ENCODE measurements at places on chromosomes 7 and 10.

DNA sequence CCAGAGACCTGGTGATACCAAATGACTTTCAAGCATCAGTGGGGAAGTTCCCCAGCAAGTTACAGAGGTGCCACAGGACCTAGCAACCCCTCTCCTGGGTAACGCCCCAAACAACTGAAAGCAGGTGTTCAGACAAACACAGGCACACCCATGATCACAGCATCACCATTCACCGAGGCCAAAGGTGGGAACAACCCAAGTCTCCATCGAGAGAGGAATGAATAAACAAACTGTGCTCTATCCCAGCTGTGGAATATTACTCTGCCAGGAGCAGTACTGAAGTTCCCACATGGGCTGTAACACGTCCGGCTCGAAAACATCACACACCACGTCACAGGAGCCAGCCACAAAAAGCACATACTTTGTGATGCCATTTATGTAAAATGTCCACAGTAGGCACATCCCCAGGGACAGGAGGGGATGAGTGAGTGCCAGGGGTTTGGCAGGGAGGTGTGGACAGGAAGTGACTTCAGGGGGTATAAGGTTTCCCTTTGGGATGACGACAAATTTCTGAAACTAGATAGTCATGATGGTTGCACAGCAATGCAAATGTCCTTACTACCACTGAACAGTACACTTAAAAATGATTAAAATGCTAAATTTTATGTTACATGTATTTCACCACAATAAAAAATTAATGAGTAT, 222.8 kb downstream of the TNS3 start:
- peak; percentile 51 for DNase-seq

DNA sequence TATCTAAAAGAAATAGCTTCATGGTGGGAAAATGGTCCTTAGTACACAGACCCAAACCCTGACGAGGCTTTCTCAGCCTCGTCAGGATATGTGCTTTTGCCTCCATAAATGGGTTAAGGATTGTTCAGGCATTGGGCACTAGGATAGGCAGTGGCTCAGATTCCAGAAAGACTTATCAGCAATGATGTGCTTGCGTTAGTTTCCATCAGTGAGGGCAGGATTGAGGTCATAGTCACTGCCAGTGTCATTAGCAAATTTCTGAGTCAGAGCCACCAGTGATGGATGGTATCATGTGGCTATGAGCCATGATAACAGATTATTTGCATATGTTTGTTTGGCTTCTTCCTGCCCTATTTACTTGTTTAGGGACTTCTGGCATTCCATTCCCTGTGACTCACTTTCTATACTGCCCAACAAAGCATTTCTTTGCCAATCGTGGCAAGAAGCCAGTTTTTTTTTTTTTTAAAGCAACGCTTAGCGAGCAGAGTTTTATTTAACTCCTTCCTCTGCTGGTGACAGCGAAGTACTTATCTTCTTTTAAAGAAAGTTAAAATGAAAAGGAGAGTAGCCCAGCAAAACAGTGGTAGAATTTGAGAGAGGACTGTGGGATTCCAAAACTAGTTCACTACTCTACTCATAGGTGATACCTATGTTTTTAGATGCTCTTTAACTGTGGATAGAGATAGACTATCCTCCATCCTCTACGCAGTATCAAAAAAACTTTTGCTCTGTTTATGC, 44.4 kb downstream of the MYPN start:
- DNase-seq: peak; percentile 98

DNA sequence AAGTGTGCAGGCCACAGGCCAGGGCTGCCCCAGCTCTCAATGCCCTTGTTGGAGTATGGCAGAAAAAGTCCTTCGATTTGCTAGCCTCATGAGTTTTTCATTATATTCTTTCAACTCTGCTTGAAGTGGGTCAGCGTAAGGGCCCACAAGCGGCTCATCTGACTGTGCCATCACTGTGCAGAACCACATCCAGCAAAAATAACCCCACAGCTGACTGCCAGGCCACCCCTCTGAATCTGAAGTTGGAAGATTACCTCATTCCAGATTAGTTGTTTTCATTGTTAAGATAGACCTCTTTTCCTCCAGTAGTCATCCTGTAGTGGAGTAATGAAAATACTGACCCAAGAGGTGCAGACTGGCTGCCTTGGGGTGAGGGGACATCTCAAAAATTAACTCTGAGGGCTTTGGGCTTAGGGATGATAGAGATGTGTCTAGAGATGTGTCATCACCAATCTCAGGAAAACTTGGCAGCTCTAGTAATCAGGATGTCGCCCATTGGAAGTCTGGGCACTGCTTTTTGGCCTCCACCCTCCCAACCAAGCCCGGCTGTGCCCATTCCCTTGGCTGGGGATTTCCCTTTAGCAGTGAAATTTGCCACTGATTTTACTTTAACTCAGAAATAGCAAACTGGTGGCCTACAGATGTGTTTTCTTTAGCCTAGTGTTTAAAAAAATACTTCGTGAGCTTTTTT, 164.3 kb downstream of the LCOR start:
- DNase-seq: peak; percentile 21

- no peak for DNase-seq
These were observed 17.6 kb downstream of the ANXA11 start for GRCh38 chr10:80187465-80188409.

GRCh38 chr7:92158660-92159575, 20.0 kb downstream of the LRRD1 start:
- DNase-seq: peak; percentile 88

- no peak for DNase-seq
These were observed 67.8 kb upstream of the PCBD1 start for GRCh38 chr10:70956029-70956759.

DNA sequence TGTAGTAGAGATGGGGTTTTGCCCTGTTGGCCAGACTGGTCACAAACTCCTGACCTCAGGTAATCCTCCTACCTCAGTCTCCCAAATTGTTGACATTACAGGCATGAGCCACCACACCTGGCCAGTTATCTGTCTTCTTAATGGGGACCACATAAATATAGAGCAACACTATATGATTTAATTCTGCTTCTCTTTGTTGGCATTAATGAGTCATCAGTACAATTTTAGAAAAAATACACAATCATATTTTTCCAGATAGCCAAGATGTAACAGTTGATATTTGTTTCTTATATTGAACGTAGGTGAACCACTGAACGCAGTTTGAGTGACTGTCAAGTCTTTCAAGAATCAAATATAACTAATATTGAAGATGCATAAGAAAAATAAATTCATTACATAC, 48.5 kb downstream of the LCOR start:
- DNase-seq: no peak

- DNase-seq: no peak
These were observed 28.5 kb upstream of the DPYSL4 start for GRCh38 chr10:132158122-132158741.

- peak; percentile 36 for DNase-seq
These were observed 95.3 kb downstream of the CPED1 start for GRCh38 chr7:121083790-121084251.

DNA sequence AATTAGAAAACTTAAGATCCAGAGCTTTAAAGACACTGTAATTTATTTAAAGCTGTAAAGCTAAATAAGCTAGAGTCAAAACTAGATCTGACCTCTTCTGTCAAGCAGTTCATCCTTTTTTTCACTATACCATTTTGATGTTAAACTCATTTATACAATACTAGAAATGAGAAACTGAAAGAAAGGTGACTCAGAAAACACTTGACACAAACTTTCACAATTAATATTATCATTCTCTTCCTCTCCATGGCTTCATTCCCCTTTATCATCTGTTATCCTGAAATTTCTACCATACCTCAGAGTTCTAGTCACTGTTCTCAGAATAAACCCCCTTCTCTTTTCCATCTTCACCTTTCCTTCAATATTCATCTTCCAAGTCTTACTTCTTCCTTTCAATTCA, 1.3 kb downstream of the FIGNL1 start:
- DNase-seq: no peak

DNA sequence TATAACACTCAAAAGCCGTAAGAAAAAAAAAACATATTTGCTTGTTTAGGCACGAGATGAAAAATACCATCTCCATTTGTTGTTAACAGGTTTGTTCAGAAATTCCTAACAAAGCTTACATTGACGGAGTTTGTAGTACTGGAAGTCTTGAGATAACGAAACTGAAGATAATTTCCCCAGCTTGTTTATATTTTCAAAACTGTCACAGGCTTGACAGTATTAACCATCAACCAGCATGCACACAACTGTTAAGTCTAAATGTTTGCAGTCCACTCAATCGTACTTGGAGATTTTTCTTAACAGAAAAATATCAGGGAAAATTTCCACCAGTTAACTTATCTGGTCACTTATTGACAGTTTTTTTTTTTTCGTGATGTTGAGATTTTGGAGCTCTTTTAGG, 68.5 kb downstream of the ITGA8 start:
- no peak for DNase-seq

- DNase-seq: no peak
These were observed at the start of gene CHAT for GRCh38 chr10:49613882-49614241. Gene CHAT, plus strand, starts transcription at chr10:49614037. Its CDS starts 153 bp downstream, at chr10:49614190.

DNA sequence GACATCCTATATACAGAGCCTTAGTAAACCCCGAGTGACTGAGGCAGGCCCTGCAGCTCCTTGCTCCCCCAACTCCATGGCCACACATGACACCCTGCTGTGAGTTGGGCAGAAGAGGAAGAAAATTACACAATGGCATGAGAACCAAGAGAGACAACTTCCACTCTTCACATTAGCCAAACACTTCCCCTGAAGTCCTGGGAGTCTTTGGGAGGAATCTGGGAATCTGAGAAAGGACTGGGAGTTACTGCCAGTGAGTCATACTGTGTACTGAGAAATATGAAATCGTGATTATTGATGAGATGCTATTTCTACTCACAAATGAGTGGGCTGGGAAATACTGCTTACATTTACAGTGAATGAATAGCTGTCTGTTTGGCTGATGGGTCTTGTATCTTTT, 116.6 kb downstream of the SPAG6 start:
- peak; percentile 58 for DNase-seq

GRCh38 chr7:721619-722248, 4.8 kb upstream of the DNAAF5 start:
- no peak for DNase-seq

- no peak for DNase-seq
These were observed 956 bp upstream of the KLHDC10 start for GRCh38 chr7:130069179-130069977.

DNA sequence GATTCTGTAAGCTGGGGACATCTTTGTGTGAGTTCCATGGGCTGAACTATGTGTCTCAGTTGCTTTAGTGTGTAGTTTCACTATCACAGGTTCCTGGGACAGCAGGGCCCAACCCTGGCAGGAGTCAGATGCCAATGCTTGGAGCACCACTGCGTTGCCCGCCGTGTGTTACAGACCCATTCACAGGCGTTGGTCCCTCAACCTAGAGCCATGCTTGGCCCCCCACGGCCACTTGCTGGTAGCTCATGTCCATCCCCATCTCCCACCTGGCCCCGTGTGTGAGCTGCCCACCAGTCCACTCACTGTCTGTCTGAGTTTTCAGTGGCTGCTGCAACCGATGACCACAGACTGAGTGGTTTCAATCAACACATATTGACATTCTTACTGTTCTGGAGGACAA, 546.9 kb downstream of the TCERG1L start:
- no peak for DNase-seq

DNA sequence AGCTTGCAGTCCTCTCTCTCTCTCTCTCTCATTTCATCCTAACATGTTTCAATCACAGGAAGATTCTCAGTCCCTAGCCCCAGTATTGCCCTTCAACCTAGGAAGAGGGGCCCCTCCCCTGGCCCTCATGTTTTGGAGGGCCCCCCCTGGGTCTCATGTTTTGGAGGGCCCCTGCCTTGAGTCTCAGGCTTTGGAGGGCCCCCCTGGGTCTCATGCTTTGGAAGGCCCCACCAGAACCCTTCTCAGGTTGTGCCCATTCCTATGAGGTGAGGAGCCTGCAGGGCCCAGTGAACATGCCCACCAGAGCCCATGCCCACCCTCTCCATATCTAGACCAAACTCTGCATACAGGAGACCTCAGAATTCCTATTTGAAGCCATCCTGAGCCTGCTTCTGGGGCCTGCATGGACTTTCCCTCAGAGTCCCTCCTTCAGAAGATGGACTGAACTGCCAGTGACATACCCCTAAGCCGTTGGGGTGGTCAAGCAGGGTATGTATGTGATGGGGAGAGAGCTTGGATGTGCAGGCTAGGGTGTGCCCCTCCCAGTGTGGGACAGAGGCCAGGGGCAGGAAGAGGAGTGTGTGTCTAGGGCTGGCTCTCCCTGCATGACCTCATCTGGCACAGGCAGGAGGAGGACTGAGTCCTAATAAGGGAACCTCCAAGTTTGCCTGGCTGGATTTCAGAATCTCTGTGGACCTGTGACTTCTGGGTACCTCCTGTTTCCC, 8.1 kb upstream of the VDAC2 start:
- peak; percentile 90 for DNase-seq

GRCh38 chr10:6997509-6997908, 413.3 kb downstream of the SFMBT2 start:
- no peak for DNase-seq

- no peak for DNase-seq
These were observed 271.2 kb downstream of the ARHGAP12 start for GRCh38 chr10:31657434-31657872.

DNA sequence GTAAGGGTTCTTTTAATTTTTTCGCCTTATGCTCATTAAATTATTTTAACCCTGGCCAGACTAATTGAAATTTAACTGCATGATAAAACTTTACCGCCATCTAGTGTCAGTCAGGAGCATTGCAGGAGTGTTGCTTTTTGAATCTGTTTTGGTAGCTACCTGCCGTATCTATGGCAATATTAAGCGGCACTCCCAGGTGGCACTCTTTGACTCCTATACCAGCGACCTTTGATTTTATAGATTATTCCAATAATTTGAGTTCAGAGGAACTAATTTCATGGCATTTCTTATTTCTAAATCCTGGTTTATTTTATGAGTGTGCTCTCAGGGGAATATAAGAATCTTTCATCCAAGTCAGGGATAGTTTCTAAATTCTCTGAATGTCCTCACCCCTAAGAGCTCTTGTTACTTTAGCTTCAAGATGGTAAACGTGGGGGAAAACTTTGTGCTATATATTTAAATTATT, 198.9 kb downstream of the REEP3 start:
- DNase-seq: peak; percentile 48

GRCh38 chr10:16192337-16192736, 244.5 kb upstream of the PTER start:
- DNase-seq: no peak

GRCh38 chr7:157409753-157410727, 73.2 kb downstream of the DNAJB6 start:
- no peak for DNase-seq

DNA sequence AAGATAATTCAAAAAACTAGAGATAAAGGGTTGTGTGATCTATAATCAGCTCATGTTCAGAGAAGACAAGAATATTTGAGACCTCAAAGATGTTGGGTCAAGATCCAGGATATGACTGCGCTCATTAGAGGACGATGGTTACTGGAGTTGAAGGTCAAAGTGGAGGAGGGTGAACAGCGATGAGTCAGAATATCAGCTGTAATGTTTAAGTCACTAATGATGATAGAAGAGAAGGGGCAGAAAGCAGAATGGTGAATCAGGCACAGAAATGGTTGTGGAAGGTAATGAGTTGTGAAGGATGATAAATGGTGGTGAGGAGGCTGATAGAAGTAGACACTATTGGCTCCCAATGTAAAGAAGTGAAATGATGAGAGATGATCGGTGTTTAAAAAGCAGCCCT, 540.3 kb downstream of the INHBA start:
- DNase-seq: no peak

All from fibroblast of skin of back (primary cell).